Fibroblast of skin of right quadriceps (primary cell): ENCODE measurements at places on chromosomes 11 and 22.

DNA sequence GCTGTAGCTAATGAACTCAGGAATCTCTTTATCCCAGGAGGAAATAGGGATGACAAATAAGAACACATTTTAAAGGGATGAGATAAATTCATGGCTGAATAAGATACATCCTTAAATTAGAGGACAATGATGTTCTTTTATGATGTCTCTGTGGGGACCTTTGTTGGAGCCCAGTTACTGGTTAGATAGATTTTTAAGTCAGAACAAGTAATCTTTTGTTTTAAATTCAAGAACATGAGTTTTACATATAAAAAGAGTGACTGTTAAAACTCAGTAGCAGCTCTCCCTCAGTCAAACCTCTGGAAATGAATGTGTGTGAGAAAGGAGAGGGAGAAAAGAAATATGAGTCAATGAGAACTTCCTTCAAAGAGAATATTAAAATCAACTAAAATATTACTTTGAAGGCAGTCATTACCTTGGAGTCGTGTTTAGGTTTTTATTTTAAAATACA, 241.6 kb downstream of the SWAP70 start:
- peak; percentile 53 for DNase-seq

GRCh38 chr11:23317816-23318215, 457.5 kb upstream of the CCDC179 start:
- no peak for DNase-seq

DNA sequence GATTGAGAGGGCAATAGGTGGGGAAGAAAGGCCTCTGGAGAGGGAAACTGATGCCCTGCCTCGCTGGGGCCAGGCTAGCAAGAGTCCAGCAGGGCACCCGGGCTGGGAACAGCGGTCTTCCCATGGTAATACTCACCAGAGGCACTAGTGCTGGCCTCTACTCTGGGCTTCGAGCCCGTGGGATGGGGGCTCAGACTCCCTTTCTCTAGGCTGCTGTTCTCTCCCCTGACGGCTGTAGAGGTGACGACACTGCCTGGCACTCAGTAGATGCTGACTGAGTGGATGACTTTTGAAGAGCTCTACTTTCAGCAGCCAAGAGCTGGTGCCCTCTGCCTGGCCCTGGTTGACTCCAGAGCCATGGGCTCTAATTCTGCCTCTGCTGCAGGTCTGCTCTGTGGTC, 818 bp upstream of the C1QTNF4 start:
- no peak for DNase-seq

DNA sequence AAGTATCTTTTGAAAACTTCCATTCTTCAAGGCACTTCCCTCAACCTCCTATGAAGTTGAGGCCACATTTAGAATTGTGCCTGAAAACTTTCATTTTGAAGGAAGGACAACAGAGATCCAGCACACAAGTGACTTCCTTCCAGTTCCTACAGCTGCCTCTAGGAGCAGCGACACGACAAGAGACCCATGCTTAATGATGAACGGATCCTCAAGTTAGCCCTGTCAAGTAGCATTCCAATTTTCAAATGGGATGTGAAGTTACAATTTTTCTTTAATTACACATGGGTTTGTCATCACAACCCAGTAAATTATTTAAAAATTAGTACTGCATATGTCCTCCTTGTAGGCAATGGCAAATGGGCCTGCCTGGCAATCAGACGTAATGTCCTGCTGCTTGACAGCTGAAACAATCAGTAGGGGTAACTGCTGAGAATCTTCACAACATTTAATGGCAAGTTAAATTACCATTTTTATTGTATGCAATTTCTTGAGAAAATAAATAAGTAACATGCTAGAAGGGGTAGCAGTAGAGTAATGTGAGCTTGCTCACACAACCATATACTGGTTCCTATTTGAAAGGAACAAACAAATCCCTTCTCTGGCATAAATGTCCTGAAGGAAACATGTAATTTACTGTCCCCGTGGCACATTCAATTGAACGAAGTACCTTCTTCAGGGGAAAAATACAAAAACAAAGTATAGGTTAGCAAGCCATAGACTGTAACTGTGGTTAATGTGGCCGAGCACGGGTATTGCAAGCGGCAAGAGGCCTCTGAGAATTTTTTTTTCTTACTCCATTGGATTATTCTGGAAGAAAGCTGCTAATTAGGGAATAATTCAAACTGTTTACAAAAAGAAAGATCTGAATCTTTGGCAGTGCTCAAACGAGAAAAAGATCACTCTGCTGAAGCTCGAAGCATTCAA, 288.3 kb downstream of the CADM1 start:
- no peak for DNase-seq

- DNase-seq = no peak
Measured at GRCh38 chr22:49541693-49542230, 285.9 kb downstream of the BRD1 start.

DNA sequence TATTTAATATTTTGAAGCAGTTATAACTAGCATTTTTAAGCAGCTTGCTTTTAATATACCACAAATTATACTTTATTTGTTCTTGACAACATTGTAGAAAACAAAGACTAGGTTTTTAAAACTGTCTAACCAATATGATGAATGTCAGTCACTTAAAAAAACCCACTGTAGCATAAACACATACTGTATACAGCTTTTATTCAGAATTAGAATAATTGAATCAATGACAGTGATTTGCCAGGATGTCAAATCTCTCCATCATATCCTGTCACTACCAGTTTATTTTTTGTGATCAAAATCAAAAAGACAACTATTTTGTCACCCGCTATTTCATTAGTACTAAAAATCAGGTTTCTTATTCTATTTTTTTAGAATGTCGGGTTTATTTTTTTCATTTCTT, 26.5 kb downstream of the PAX6 start:
- DNase-seq = no peak

- DNase-seq = no peak
Measured at GRCh38 chr22:29325785-29326315, 10.4 kb upstream of the RASL10A start.

GRCh38 chr11:130592056-130592455, 143.6 kb downstream of the ADAMTS15 start:
- no peak for DNase-seq

GRCh38 chr22:22030493-22031182, 48.1 kb upstream of the TOP3B start:
- DNase-seq = no peak
